ENCODE measurements at places on chromosomes 3 and 15.

GRCh38 chr3:56468184-56469106 lies at the start of gene ERC2:
Gene ERC2, minus strand, starts transcription at chr3:56468467.
- DNase-seq: peak; percentile 78

DNA sequence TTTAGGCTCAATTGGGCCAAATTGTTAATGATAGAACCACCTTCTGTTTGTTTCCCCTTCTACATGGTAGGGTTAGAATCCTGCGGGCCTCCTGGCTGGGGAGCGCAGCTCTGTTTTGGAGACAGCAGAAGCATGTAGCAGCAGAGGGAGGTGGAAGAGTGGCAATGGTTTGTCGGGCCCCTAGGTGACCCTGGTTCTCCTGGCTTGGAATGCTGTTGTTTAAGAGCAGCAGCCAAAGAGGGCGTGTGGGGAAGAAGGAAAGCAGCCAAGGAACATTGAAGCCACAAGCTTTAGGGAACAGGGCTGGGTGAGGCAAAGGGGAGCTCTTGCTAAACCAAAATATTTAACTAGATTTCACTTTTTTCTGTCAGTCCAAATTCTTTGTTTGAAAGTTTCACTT lies 213.7 kb upstream of the NR2E3 start:
- no peak for DNase-seq

- DNase-seq: no peak
These were observed 28.8 kb upstream of the SHC4 start for GRCh38 chr15:48992545-48992944.

DNA sequence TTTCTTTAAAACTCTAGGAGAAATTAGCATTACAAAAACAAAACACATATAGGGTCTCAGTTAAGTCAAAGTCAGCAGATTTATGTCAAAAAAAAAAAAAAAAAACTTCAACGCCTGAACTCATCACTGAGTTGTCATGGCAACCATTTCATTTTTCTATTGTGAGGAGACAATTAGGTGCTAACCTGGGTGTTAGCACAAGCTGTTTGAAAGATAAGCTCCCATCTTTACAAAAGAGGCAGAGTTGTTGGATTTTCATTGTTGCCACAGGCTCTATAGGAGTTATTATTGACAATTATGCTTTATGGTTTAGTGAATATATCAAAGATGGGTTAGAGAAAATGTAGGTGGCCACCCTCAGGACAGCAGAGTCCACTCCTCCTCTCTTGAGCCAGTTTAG lies 806.9 kb downstream of the GRM7 start:
- DNase-seq: peak; percentile 83

DNA sequence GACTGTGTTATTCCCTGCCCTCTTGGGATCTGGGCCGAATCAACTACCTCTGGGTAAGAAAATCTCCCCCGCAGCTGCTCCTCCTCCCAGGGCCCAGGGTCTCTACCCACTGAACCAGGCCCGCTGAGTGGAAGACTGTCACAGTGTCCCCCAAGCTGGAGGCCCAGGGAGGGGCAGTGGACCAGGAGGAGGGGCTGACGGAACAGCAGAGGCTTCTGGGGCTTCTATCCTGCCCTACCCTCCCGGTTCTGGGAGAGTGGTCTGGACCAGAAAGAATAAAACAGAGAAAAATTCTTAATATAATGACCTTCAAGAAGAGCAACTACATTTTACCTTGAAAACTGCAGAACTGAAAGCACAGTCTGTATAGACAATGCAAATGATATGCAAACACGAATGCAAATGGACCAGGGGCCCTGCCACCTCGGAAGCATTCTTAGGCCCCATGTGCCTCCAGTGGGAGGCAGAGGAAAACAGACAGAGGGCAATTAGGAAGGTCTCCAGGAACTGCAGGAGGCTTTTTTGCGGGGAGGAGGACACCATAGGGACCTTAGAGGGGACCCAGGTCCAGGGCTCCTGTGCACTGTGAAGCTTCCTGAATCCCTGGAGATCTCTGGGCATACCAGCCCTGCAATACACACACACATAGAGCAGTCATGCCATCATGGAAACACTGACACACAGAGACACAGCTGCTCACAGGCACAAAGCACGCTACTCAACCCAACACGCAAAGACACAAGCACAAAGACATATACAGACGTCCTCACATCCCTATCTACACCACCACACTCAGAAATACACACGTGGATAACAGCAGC lies 12.3 kb downstream of the MEGF11 start:
- DNase-seq: no peak

DNA sequence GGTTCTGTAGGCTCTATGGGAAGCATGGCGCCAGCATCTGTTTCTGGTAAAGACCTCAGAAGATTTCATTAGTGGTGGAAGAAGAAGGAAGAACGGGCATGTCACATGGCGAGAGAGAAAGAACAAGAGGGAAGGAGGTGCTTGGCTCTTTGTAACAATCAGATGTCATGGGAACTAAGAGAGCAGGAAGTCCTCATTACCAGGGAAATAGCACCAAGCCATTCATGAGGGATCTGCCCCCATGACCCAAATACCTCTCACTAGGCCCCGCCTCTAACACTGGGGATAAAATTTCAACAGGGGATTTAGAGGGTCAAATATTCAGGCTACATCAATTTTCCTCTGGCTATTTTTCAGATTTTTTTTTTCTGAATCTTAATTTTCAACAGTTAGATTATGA lies 954.3 kb downstream of the SQOR start:
- DNase-seq: peak; percentile 41

DNA sequence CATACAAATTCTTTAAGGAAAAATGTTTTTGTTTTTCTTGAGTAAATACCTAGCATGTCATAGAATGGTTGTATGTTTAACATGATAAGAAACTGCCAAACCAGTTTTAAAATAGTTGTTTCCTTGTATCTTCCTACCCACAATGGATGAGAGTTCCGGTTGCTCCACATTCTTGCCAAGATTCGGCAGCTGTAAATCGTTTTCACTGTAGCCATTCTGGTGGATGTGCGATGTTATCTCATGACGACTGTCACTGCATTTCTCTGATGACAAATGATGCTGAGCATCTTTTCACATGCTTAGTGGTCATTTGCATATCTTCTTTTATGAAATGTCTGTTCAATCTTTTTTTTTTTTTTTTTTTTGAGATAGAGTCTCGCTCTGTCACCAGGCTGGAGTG lies 36.6 kb upstream of the SH3GL3 start:
- DNase-seq: no peak

DNA sequence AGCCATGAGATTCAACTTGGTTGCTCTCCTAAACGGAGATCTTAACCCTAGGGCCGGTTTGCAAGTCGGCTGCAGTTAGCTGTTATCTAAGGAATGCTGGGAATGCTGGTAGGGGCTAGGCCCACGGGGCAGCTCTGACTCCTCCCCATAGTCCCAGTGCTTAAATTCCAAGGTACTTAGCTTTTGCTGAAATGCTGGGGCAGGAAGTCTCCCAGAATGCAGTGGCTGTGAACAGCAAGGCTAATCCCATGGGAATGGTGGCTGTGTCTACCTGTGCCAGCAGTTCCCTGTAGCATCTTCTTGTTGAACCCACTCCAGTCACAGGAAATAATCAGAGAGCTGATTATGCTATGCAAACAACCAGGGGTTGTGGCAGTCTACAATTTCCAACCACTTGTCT lies 102.5 kb upstream of the TJP1 start:
- DNase-seq: no peak

- no peak for DNase-seq
These were observed 61.6 kb upstream of the TGFBR2 start for GRCh38 chr3:30544812-30545211.

- peak; percentile 7 for DNase-seq
These were observed 114.1 kb downstream of the ALCAM start for GRCh38 chr3:105480768-105481167.

DNA sequence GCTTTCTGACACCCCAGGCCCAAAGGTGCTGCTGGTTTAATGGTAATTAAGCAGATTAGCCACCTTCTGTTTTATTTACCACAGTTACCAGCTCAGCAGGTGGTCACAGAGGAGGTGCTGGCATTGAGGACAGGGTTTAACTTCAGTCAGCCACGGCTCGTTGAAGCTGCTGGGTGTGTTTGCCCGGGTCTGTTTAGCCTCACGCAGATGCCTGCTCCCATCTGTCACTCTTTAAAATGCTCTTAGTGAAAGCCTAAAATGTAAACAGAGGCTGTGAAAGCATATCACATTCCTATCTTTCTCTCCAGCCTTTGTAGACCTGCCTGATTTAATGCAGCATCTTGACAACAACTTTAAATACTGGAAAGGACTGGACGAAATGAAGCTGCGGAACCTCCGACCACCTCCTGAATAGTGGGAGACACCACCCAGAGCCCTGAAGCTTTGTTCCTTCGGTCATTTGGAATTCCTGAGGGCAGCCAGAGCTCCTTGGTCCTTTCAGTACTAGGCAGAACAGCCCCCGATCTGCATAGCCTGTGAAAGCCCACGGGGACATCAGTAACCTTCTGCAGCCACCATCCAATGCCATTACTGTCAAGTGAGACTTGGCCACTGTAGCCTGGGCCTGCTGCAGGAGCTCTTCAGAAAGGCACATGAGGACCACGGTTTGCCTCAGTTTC lies 156.0 kb downstream of the PDE8A start:
- peak; percentile 95 for DNase-seq

- DNase-seq: no peak
These were observed 9.1 kb downstream of the SHOX2 start for GRCh38 chr3:158097081-158097592.

DNA sequence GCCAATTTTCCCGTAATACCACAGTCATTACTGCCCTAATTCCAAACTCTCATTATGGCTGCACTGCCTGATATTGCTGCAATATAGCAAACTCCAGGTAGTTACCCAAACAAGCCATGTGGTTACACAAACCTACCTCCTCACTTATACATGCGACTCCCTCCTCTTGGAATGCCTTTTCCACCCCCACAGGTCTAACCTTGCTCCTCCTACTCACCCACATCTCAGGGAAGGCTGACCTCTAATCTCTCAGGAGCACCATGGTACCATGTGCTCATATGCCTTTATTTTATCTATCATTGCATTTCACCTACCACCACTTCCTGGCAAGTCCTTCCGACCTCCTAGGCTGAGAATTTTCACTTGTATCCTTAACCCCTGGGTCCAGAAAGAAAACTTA lies 2.9 kb downstream of the RBPMS2 start:
- no peak for DNase-seq

GRCh38 chr3:111246967-111247760 lies 175.5 kb downstream of the NECTIN3 start:
- DNase-seq: peak; percentile 77
